ENCODE measurements at places on chromosomes 7 and 10.

DNA sequence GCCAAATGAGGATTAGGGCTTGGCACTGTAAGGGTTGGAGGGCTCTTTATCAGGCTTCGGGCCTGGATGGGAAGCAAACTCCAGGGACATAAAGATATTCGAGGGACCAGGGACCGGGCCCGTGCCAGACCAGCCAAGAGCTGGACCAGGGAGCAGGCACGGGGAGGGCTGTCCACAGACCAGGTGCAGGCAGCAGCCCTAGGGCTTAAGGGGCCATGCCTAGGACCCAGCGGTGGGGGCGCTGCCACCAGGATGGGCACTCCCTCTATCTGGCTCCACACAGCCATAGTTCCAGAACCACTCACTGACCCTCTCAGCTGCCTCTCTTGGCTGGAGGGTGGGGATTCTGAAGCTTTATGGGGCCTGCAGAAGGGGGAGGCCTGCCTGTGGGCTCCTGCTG, 32.9 kb downstream of the FAM241B start:
- no peak for DNase-seq

GRCh38 chr7:30263090-30263710, 21.2 kb upstream of the ZNRF2 start:
- DNase-seq, result no peak

DNA sequence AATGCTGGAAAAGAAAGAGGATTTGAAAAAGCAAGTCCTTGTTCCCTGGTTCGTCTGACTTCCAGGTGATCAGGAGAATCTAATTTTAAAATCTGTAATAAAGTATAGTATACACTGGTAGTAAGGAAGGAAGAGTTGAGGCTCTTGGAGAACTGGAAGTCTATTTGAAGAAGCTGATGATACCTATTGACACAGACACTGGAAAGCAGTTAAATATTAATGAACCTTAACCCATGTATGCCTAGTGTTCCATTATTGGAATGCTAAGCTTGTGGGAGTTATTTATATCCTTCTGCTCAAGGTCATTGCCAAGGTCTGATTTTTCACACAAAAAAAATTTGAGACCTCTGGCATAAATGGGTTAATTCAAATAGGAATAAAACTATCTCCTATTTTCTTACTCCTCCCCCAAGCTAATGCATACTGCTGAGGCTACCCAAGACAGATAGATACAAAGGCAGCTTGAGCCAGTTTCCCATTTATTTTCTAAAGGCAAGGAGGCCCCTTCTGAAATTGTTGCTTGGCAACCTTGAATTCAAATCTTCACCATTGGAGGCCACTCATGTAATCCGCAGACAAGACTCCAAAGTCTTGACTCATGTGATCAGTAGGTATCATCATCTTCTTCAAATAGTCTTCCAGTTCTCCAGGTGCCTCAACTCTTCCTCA, 110.2 kb downstream of the FZD1 start:
- DNase-seq, result no peak

DNA sequence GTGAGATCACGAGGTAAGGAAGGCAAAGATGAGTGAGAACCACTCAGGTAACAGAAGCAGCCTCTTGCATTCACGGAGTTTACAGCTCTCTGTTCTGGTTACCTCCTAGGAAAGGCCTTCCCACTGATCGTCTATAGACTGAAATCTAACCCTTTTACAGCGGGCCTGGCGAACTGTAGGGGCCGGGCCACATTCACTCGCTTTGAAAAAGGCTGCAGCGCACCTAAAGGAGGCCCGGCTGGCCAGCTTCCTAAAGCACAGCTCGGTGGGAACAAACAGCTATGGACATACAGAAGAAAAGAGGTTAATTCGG, 565 bp downstream of the ATP5MK start:
- DNase-seq, result no peak

GRCh38 chr7:79300573-79300972, 152.9 kb downstream of the MAGI2 start:
- no peak for DNase-seq

DNA sequence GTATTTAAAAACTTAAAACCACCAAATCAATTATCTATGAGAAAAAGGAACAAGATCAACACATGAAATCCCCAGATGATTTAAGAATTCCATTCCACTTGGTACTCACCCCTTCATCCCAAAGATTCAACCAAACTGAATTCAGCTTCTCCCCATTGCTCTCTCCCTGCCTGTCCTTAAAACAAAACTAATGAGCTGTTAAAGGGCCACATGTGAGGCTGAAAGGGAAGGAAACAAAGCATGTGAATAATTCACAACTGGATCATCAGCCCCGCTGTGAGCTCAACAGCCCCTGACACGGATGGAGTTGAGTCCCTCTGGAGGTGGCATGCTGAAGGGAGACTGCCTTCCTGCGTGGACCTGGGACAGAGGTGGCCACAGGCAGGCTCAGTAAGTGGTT, 32.9 kb downstream of the VOPP1 start:
- DNase-seq, result no peak

- no peak for DNase-seq
Observed at GRCh38 chr7:112510001-112510742, 29.4 kb downstream of the LSMEM1 start.

- peak; percentile 48 for DNase-seq
Observed at GRCh38 chr10:93813507-93814465, 56.0 kb downstream of the LGI1 start.

DNA sequence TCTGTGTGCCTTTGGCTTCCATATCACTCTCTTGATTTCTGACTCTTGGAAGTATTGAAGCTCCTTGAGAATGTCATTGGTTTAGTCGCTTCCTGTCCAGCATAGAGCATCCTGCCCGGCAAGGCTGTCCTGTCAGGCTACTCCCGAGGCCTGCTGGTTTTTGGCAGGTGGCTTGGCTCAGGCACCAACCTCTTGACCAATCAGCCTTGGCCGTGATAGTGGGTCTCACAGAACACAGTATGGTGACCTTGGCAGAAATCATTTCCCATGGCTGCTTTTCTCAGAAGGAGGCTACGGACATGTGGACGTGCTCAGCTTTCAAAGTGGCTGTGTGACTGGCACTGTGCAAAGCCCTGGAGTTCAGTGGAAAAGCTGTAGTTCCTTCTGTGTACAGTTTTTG, 516.9 kb downstream of the REEP3 start:
- no peak for DNase-seq

DNA sequence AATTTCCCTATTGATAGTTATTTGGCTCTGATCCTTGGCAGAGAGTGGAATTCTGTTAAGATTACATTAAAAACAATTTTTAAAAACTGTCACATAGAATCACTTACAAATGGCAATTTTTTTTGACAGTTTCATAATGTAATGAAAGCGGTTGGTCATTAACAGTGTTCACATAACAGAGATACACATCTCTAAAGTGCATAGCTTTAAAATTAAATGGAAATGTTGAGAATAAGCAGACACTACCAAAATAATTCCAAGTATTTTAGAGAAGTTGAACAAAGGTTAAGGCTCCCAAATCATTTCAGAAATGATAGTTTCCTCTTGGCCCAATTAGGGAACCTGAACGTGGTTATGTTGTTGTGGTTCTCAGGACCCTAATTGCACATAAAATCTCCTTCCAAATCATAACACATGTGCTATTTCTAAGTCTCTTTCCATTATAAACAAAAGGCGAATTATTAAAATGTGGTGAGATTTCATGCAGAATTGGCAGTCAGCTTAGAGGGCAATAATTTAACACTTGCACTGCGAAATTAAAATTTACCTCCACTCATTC, 528.9 kb upstream of the FZD8 start:
- no peak for DNase-seq
